ENCODE measurements at places on chromosomes 6 and 20. TPM values are rescaled to one million over a fixed set of nuclear protein-coding genes. Genes with fewer than 3 reads are reported as not detected.
A peak's percentile ranks its signal among the peaks of the same experiment; 100 is the strongest.

Gene PRDM13
- total RNA-seq: not detected

Gene GSTA1
- 1.6 TPM for total RNA-seq

Gene PMEPA1
- total RNA-seq: 15.7 TPM

Gene MOG
- total RNA-seq: not detected

Gene MAN1A1
- 9.4 TPM for total RNA-seq

Gene CD24
- total RNA-seq: 0.84 TPM

Gene IRF4
- 0.58 TPM for total RNA-seq

Gene NKX2-4
- total RNA-seq: not detected

Gene CST4
- not detected for total RNA-seq

Gene TMEM170B
- total RNA-seq: 20.0 TPM

Gene CST7
- 0.50 TPM for total RNA-seq

- peaks cover 3% of the 10 kb centered on the region for H3K27me3 ChIP-seq
- H3K36me3 ChIP-seq: no peaks in the 10 kb centered on the region
- H3K4me3 ChIP-seq: no peak overlapping the region
Measured at GRCh38 chr6:160461641-160462040, 113.5 kb downstream of the SLC22A3 start.

- H3K27me3 ChIP-seq: no peaks in the 10 kb centered on the region
- DNase-seq: no peak
- H3K4me3 ChIP-seq: no peak overlapping the region
- H3K27ac ChIP-seq: no peak overlapping the region
- no peaks in the 10 kb centered on the region for H3K36me3 ChIP-seq
Measured at GRCh38 chr6:168892031-168892430, 361.6 kb downstream of the THBS2 start.

- no peaks in the 10 kb centered on the region for H3K27me3 ChIP-seq
- peaks cover 60% of the 10 kb centered on the region for H3K36me3 ChIP-seq
- H3K4me1 ChIP-seq: no peaks in the 10 kb centered on the region
Measured at GRCh38 chr20:56513161-56514150, 11.1 kb upstream of the FAM209A start.

- DNase-seq: no peak
- H3K4me3 ChIP-seq: no peak overlapping the region
- H3K27ac ChIP-seq: no peak overlapping the region
- H3K4me1 ChIP-seq: no peaks in the 10 kb centered on the region
Measured at GRCh38 chr20:57772349-57772964, 62.6 kb upstream of the PMEPA1 start.

- H3K36me3 ChIP-seq: no peaks in the 10 kb centered on the region
- no peak overlapping the region for H3K27ac ChIP-seq
- no peaks in the 10 kb centered on the region for H3K4me1 ChIP-seq
Measured at GRCh38 chr6:136752554-136752953, 39.7 kb downstream of the MAP3K5 start.

- no peak overlapping the region for H3K4me3 ChIP-seq
- H3K4me1 ChIP-seq: no peaks in the 10 kb centered on the region
- no peak for DNase-seq
- H3K27me3 ChIP-seq: no peaks in the 10 kb centered on the region
- H3K36me3 ChIP-seq: no peaks in the 10 kb centered on the region
Measured at GRCh38 chr6:163199371-163199770, 215.1 kb upstream of the QKI start.

DNA sequence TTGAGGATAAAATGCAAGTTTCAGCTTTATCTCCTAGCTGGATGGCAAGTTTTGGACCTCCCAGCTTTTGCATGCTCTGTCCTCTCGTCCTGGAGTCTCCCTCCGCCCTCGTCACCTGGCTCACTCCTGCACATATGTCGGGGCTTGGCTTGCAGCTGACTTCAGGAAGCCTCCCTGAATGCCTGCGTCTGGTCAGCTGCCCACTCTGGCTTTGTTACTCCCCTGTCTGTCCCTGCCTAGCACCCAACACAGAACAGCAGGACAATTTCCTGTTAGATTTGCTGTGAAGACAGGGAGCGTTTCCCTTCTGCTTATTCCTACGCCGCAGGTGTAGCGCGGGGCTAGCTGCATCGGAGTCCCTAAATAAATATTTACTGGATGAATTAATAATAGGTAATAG lies 5.4 kb downstream of the JPH2 start:
- peak overlapping the region; percentile 97 for H3K27ac ChIP-seq
- no peaks in the 10 kb centered on the region for H3K27me3 ChIP-seq
- peaks cover 71% of the 10 kb centered on the region for H3K4me1 ChIP-seq
- no peaks in the 10 kb centered on the region for H3K36me3 ChIP-seq
- peak; percentile 43 for DNase-seq
- peak overlapping the region; percentile 84 for H3K4me3 ChIP-seq

DNA sequence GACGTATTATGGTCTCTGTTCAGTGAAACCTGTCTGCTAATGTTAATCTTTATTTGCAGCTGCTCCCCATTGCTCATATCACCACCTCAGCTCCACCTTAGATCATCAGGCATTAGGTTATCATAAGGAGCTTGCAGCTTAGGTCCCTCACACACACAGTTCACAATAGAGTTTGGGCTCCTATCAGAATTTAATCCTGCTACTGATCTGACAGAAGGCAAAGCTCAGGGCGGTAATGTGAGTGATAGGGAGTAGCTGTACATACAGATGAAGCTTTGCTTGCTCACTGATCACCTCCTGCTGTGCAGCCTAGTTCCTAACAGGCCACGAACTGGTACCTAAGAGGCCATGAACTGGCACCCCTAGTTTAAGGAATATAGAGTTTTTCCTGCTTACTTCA lies 989.7 kb downstream of the EYS start:
- H3K4me1 ChIP-seq: no peaks in the 10 kb centered on the region
- no peaks in the 10 kb centered on the region for H3K36me3 ChIP-seq
- H3K4me3 ChIP-seq: no peak overlapping the region

DNA sequence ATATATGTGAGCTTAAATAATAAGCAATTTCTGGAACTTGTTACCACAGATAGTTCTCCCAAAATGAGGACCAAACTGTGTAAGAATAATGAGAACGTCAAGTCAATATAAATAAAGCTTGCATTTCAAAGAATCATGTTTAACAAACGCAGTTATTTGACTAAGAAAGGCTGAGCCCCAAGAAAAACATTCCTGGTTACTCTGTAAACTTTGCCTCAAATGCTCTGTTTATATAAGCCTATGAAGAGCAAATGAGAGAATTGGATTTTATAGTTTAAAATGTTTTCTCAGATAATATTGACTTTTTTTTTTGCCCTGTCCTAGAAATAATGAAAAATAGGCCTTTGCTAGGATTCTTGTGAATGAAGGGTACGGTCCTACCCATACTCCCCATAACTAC lies 81.3 kb downstream of the C6orf52 start:
- H3K27ac ChIP-seq: no peak overlapping the region
- H3K27me3 ChIP-seq: no peaks in the 10 kb centered on the region
- no peaks in the 10 kb centered on the region for H3K36me3 ChIP-seq
- DNase-seq: no peak
- H3K4me1 ChIP-seq: no peaks in the 10 kb centered on the region

DNA sequence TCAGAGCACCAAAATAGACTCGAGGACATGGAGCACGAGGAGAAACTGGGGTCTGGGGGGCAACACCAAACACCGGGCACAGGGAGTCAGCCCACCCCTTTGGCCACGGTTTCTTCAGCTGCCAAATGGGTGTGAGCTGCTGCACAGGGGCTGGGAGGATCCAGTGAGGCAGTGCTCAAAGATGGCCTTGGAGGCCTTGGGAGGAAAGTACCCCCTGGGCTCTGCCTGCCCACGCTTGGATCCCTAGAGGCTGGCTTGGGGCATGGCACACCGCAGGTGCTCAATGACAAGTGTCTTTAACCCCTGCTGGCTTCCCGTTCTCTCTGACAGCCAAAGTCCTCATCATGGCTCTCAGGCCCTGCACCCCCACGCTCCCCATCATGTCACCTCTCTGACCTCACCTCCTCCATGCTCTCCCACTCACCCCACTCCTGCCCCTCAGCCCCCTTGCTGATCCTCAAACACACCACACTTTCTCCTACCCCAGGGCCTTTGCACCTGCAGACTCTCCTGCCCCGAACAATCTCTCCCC lies 190.3 kb downstream of the ANKRD60 start:
- no peak overlapping the region for H3K27ac ChIP-seq
- no peaks in the 10 kb centered on the region for H3K4me1 ChIP-seq
- H3K27me3 ChIP-seq: no peaks in the 10 kb centered on the region
- no peaks in the 10 kb centered on the region for H3K36me3 ChIP-seq
- H3K4me3 ChIP-seq: no peak overlapping the region
- no peak for DNase-seq

DNA sequence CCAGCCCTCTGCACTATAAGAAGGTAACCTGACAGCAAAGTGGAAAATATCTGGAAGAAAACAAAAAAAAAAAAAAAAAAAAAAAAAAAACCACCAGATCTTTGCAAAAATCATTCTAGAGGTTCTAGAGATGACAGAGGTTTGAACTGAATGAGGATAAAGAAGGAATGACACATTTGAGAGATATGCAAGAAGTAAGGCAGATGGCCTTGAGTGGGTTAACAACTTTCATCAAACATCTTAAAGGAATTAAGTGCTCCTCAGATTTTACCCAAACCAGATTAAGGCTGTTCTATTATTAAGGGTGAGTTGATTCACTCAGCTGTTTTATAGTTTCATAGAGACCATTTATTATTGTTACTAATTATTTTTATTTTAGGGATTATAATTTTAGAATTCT lies 62.0 kb downstream of the RSPO3 start:
- no peaks in the 10 kb centered on the region for H3K36me3 ChIP-seq
- H3K27ac ChIP-seq: no peak overlapping the region
- DNase-seq: no peak
- H3K4me3 ChIP-seq: no peak overlapping the region
- H3K27me3 ChIP-seq: no peaks in the 10 kb centered on the region

- no peaks in the 10 kb centered on the region for H3K4me1 ChIP-seq
- no peak overlapping the region for H3K27ac ChIP-seq
- no peak for DNase-seq
- H3K4me3 ChIP-seq: no peak overlapping the region
- peaks cover 5% of the 10 kb centered on the region for H3K27me3 ChIP-seq
- H3K36me3 ChIP-seq: no peaks in the 10 kb centered on the region
Measured at GRCh38 chr20:1979106-1979778, 14.6 kb downstream of the PDYN start.

DNA sequence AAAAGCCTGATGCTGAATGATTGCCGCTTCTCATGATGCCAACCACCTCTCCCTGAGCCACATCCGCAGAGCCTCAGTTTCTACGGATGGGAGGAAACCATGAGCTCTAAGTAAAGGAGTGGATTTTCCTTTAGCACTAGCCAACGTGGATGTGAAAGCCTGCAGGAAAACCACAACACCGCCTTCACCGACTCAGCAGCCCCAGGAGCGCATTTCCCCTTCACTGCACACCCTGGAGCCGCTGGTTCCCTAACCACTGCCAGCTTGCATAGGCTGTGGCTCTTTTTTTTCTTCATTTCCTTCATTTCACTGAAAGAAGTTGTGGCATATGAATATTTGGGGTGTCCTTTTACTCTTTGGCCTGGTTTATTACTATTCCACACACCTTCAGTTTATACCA lies 50.5 kb upstream of the SSTR4 start:
- no peaks in the 10 kb centered on the region for H3K27me3 ChIP-seq
- DNase-seq: no peak
- no peaks in the 10 kb centered on the region for H3K4me1 ChIP-seq
- no peaks in the 10 kb centered on the region for H3K36me3 ChIP-seq

GRCh38 chr20:12482661-12483060 lies 526.1 kb upstream of the SPTLC3 start:
- no peak for DNase-seq
- no peaks in the 10 kb centered on the region for H3K4me1 ChIP-seq
- H3K27me3 ChIP-seq: no peaks in the 10 kb centered on the region
- H3K27ac ChIP-seq: no peak overlapping the region

GRCh38 chr6:44006123-44006871 lies 121.0 kb downstream of the MRPL14 start:
- DNase-seq: peak; percentile 35
- H3K27ac ChIP-seq: peak overlapping the region; percentile 81
- no peaks in the 10 kb centered on the region for H3K27me3 ChIP-seq
- peaks cover 63% of the 10 kb centered on the region for H3K4me1 ChIP-seq
- no peak overlapping the region for H3K4me3 ChIP-seq

DNA sequence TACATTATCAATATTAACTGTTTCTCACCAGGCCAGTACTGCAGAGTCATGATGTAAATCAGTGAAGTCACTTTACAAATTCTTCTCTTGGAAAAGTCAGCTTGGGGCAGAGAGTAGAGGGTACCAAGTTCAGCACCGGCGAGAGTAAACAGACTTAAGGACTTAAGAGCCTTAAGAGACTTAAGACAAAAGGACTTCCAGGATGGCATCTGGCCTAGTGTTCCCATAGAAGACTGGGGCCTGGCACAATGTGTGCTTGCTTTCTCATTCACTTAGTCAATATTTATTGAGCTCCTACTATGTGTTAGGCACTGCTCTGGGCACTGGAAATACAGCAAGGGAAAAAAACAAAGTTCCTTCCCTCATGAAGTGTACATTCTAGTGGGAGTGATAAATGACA lies 1.4 kb upstream of the SNPH start:
- no peak overlapping the region for H3K27ac ChIP-seq
- no peaks in the 10 kb centered on the region for H3K36me3 ChIP-seq
- H3K27me3 ChIP-seq: no peaks in the 10 kb centered on the region
- DNase-seq: no peak

GRCh38 chr6:110542311-110543024 lies 66.1 kb upstream of the SLC22A16 start:
- H3K36me3 ChIP-seq: no peaks in the 10 kb centered on the region
- no peak overlapping the region for H3K27ac ChIP-seq
- H3K4me1 ChIP-seq: no peaks in the 10 kb centered on the region
- H3K4me3 ChIP-seq: no peak overlapping the region
- no peak for DNase-seq

DNA sequence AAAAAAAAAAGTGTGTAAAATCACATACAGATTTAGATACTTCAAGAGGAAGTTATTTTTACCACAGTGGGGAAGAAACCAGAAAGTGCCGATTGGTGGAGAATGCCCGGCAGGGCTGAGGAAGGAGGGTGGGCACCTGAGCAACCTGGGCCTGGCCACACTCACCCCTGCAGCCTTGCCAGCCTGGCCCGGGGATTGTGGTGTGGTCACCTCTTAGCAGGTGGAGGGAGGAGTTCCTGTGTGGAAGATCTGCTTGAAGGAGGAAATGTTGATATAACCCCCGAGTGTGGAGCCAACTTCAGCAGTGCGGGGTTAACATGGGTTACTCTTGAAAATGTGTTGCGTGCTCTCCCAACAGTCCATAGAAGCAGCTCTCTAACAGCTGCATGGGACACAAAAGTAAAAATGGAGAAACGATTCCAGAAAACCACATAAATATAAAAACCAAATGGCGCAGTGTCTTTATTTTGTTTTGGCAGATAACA lies 14.7 kb downstream of the UST start:
- DNase-seq: peak; percentile 19
- H3K36me3 ChIP-seq: no peaks in the 10 kb centered on the region
- H3K4me1 ChIP-seq: no peaks in the 10 kb centered on the region

- DNase-seq: no peak
- H3K27ac ChIP-seq: peak overlapping the region; percentile 57
- no peaks in the 10 kb centered on the region for H3K36me3 ChIP-seq
- peak overlapping the region; percentile 26 for H3K4me3 ChIP-seq
- peaks cover 19% of the 10 kb centered on the region for H3K4me1 ChIP-seq
Measured at GRCh38 chr6:29967379-29968010, 25.2 kb downstream of the HLA-A start.
